NCI-H1417 treated with DMSO at 0.1 percent for 48 hours (cell line): ENCODE measurements at places on chromosomes 2 and 18.

DNA sequence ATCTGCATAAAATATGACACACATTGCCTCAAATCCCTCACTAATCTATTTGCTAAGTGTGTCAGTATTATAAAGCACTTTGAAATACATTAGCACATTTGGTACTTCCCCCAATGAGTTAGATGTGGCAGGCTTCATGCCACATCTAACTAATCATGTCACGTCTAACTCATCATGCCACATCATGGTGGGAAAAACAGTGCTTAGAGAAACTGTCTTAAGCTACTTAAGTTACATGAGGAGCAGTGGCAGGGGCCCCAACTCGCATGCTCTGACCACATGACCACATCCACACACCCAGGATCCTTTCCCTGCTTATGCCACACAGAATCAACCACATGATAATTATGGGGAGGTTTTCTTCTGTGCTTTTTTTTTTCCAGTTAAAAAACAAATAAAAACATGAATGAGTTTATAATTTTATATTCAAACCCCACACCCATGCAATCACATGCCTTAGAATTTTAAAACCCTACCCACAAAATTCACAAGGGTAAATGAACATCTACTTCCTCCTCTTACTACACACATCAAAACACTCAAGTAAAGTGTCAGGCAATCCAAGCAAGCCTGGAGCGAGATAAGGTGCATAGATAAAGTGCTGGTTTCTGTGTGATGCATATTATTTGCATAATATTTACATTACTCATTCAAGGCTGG is 1.6 kb downstream of the ABCA12 start:
- DNase-seq, result no peak

- DNase-seq, result no peak
Measured at GRCh38 chr2:45919711-45920111, 268.2 kb downstream of the PRKCE start.

GRCh38 chr2:120482334-120482733 is 136.4 kb downstream of the INHBB start:
- DNase-seq, result no peak

DNA sequence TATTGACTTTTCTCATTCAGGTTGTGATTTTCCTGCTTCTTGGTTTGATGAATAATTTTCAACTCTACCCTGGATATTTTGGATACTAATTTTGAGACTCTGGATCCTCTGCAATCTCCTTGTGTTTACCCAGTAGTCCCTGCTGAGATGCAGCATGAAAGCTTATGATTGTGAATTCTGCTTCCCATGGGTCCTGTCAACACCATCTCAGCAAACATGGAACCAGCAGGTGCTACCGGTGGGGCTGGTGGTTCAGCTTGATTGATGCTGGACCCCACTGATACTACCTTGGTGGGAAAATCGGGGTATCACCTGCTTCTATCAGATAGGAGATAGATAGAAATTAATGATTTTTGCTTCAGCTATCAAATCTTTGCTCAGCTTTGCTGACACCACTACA is 81.1 kb downstream of the SOWAHC start:
- no peak for DNase-seq

DNA sequence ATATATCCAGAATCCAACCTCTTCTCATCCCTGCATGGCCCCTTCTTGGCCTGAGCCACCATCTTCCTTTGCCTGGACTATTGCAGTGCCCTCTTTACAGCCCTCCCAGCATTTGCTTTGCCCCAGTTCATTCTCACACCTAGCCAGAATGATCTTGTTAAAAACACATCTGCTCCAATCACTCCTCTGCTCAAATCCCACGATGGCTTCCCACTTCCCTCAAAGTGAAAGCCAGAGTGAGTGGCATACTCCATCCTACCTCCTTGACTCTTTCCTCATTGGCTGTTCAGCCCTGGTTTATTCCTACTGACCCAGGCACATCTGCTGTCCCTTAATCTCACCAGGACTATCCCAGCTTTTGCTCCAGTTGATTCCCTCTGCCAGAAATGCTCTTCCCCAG is 14.7 kb downstream of the SULT6B1 start:
- DNase-seq, result no peak

DNA sequence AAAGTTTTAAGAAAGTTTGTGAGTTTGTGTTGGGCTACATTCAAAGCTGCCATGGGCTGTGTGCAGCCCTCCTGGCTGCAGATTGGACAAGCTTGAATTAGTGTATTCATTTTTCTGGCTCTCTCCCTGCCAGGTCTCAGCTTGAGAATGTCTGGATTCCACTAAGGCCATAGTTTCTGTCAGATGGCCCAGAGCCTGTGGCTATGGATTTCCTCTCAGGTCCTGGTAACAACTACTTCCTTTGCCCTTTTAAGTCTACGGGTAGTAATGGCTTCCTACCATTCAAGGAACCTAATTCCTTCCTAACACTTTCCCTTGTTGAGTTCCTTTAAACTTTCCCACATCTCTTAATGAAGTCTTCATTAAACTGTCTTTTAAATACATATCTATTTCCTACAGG is 24.3 kb upstream of the PSMD14 start:
- DNase-seq, result no peak

GRCh38 chr2:206797376-206797775 is 32.0 kb downstream of the FASTKD2 start:
- DNase-seq, result no peak

DNA sequence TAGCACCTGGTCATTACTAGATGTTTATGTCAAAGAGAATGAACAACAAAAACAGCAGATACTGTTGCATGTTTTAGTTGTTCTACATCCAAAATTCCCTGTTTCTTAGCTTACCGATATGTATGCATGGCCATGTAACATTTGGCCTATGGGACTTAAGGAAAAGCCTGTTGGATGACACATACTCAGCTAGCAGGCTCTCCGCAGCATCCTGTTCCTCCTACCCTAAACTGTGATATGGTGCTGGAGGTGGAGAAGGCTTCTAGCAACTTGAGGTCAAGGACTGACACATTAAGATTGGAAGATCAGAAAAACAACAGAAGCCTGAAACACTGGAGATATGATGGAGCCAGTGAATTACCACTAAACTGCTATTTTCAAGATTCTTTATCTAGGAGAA is 537.8 kb downstream of the LRRTM4 start:
- no peak for DNase-seq

GRCh38 chr18:35478520-35479435 is 19.0 kb downstream of the INO80C start:
- DNase-seq, result no peak

DNA sequence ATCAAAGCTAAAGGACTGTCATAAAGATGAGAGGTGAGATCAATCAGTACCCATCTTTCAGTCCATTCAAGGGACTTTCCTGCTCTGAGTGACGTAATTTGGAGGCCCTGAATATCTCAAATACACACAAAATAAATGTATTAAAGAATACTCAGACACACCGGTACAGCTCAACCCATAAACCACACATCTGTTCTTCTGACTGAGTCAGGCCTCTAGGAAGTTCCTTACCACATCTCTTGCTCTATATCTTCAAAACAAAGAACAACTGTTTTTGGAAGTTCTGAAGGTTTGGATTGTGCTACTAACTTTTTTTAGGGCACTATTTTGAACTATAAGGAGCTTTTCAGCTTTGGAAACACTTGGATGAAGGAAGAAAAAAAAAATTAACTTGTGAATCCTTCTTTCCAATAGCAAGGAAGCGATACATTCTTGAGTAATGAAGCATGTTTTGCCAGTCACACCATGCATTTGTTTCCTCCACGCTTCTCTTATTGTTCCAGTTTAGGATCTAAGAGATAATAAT is 866.5 kb upstream of the VRK2 start:
- DNase-seq, result no peak

- no peak for DNase-seq
Measured at GRCh38 chr18:44851856-44852621, 171.4 kb downstream of the SETBP1 start.

DNA sequence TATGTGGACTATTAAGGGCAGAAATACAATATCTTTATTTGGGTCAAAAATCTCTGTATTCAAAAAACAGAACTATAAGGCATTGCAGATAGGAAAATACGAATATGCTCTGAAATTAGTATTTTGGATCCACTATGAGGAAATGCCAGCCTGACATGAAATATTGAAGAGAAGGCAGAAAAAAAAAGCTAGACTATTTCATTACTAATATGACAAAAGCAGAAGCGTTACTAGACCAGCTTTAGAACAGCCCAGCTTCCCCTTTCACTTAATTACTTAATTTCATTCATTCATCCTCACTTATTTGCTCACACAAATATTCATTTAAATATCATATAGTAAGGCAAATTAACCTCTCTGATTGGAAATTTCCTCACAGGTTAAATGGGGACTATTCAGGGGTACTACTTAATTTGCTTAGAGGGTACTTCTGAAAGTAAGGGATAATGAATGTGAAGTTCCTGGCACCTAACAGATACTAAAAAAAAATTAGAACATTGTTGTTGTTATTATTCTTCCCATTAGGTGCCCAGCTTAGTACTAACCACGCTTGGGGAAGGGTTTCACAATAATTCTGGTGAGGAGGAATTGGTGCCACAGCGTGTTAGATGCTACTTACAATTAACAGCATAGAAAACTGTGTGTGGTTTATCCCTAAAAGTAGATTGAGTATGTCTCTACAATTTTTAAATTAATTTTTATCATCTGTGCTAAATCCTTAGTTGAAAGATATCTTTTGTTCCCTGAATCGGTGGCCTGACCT is 71.1 kb upstream of the CTLA4 start:
- DNase-seq, result no peak
